ENCODE measurements at places on chromosomes 1 and 21.
A peak's percentile ranks its signal among the peaks of the same experiment; 100 is the strongest.

DNA sequence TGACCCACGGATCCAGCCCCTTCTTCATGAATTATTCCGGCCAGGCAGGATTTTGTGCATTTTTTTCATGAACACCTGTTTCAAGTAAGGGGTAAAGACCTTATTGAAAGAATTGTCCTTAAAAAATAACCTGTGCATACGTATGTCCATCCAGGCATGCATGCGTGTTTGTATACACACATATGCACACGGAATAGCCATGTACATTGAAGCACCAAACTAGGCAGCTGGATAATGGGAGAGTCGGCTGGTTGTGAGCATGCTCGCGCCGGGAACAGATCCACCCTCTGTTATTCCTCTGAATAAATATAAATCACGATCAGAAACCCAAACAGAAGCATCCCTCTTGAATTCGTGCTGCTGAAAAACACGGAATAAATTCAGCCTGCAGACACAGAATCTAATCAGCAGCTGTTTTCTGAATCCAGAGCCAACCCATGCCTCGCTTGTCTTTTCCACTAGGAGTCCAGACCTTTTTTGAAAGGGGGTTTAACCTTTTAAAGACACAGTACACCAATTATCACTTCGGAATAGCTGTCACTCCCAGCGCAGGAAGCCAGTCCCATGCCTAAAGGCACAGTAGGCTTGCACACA is at the start of gene HIVEP3:
TSS of gene HIVEP3 (minus strand) at position 473 of the 594 bp plus-strand sequence.
- no peak for DNase-seq

GRCh38 chr1:97192872-97193572 is 471.4 kb downstream of the PTBP2 start:
- DNase-seq = no peak

GRCh38 chr1:29413661-29414060 is 177.3 kb downstream of the PTPRU start:
- DNase-seq = no peak

DNA sequence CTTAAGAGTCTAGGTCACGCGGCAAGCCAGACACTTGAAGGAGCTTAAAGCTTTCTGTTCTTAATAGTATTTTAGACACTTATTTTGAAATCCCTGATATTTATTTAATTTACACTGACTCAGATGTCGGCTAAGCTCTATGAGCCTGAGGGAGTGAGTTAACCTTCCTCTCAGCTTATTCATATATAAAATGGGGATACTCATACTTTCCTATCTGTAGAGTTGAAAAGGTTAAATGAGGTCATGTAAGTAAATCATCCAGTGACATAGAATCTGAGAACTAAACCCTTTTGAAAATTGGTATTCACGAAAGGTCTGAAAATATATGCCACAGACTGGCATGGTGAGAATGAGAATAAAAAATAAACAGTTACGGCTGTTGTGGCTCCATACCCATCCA is 1.4 kb upstream of the GPR161 start:
- no peak for DNase-seq

- peak; percentile 26 for DNase-seq
These were observed 8.1 kb upstream of the LEFTY1 start for GRCh38 chr1:225896937-225897549.

DNA sequence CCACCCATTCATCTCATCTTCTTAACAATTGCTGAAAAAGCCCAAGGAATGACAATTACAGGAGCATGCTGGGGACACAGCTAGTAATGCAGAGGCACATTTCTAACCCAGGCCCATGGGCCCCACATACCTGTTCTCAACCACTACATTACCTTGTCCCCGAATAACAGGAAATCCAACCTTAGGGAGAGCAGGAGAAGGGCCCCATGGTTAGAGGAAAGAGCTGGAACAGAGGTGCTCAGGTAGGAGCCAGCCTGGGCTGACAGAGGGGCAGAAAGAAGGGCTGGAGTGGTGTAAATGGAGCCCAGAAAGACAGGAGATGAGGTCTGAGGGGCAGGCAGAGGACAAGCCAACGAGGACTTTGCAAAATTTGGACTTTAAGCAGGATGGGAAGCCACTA is 11.4 kb upstream of the S100A8 start:
- DNase-seq = no peak

DNA sequence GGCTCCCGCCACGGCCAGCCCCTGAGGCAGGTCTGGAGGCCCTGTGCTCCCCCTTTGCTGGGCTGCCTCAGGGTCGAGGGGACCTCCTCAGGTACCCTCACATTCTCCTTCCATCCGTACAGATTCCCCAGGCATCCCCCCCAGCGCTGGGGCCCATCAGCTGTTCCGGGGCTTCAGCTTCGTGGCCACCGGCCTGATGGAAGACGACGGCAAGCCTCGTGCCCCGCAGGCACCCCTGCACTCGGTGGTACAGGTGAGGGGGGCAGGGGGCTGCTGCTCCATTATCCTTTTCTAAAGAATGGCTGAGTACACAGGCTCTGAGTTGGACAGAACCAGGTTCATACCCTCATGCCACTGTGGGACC is 29.1 kb downstream of the RPS6KA1 start:
- DNase-seq = no peak

DNA sequence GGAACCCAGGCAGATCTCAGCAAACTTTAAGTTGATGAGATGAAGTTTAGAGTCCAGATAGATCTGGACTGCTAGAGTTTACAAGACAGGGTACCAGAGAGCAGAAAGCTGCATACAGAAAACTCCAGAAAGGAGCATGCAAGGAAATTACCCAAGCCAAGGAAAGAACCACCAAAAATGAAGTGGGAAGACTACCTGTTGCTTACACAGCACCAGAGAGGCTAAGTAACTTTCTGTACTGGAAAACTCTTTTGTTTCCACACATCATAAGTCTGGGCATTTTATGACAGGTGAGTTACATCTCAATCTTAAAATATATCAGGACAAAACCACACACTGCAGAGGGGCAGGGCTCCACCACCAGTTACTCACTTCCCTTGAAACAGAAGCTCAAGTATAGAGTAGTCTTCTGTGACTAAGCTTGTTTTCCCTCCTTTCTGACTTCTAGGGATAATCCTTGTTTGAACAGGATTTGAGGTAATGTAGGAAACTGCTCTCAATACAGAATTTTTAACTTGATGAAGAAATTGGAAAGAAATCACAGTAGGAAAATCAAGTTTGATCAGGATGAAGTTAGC is 17.4 kb upstream of the GJA9 start:
- DNase-seq = no peak

DNA sequence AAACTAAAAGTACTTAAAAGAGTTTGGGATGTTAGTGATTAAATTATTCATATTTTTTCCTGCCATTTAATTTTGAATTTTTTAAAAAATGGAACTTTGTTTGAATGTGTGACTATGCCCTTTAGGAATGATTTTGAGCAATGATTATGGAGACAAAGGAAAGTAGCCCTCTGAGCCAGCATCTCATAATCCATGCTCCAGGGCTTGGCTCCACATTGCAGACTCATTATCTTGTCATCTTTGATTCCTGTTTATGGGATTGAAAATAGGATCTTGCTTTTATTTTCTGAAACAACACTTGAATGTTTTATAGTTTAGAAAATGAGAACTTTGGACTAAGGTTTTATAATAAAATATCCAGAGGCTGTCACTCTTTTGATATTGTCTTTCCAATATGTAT is 14.5 kb downstream of the AXDND1 start:
- no peak for DNase-seq

DNA sequence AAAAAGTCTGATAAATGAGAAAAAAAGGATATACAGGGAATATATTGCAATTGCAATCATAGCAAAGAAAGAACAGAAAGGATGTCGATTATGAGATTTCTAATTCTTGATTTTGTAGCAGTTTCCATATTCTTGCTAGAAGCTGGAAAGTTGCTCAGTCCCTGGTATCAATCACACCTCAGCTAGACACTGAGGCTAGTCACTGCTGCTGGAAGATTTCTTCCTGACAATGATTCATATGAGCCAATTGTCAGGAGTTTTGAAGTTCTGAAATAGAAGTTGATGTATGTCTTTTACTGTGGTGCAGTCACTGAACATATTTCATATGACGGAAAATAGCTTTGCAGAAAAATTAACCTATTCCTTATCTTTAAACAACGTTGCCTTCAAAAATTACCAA is 208.4 kb upstream of the C1orf105 start:
- no peak for DNase-seq

DNA sequence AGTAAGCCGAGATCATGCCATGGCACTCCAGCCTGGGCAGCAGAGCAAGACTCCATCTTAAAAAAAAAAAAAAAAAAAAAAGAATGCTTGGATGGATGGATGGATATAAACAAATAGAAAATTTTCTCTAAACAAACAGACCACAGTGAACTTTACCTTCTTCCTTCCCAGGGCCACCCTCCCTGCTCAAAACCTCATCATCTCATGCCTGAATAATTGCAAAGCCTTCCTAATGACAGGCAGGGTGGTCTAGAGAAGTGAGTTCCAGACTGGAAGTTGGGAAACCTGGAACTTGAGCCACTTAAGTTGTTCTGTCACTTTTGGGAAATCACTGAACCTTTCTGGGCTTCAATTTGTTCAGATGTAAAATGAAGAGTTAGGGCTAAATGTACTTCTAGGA is 17.6 kb downstream of the ATP2B4 start:
- DNase-seq = no peak

- DNase-seq = peak; percentile 90
These were observed 734.2 kb upstream of the ADAMTS5 start for GRCh38 chr21:27700974-27701614.

GRCh38 chr1:11337580-11338073 is 64.6 kb downstream of the UBIAD1 start:
- peak; percentile 39 for DNase-seq

GRCh38 chr1:82423174-82423815 is 622.6 kb downstream of the ADGRL2 start:
- DNase-seq = no peak

DNA sequence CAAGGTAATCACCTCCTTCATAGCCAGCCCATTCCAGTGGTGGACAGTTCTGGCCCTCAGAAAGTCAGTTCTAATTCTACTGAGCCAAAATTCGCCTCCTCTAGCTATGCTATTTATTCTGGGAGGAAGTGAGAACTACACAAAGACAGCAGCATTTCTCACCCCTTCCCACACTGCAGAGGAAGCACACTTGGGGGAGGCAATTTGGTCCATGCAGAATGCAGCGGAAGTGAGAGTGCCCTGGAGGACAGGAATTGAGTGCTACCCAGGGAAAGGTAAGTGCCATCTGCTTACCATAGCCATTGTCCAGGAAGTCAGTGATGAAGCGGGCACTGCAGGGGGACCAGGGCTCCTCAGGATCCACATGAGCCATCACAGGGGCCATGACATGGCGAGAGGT is 3.7 kb downstream of the ADAMTS4 start:
- no peak for DNase-seq

DNA sequence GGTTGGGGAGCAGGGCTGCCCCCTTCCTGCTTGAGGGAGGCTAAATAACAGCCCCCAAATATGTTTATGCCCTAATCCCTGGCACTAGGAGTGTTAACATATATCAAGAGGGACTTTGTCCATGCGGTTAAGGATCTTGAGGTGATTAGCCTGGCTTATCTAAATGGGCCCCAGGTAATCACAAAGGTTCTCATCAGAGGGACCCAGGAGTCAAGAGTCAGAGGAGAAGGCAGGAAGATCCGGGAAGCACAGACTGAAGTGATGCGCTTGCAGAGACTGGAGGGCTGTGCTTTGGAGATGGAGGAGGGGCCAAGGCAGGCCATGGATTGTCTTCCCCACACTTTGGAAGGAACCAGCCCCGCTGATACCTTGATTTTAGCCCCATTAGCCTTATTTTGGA is 86.4 kb downstream of the IER5 start:
- no peak for DNase-seq

DNA sequence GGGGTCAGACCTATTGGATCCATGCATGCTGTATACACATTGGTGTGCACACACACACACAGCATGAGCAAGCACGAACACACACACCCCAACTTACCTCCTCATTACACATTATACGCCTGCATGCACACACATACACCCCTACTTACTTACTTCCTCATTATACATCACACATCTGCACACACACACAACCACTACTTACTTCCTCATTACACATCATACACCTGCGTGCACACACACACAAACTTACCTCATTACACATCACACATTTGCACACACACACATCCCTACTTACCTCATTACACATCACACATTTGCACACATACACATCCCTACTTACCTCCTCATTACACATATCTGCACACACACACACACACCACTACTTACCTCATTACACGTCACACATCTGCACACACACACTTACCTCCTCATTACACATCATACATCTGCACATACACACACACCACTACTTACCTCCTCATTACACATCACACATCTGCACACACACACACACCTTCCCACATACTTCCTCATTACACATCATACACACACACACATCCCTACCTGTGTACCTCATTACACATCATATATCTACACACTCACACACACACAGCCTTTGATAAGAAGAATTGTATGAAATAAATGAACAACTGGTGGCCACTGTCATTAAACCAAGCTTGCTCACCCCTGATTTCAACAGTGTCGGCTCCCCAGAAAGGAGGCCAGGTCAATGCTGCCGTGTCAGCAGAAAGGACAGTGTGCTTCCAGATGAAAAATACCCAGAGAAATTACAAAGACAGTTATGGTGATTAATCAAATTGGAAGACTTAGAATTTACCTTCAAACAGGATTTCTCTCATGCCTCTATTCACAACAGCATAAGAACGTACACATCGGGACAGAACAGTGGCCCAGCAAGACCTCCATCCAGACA is 117.8 kb downstream of the SETD4 start:
- no peak for DNase-seq

GRCh38 chr1:62317021-62317768 is 2.0 kb downstream of the KANK4 start:
- no peak for DNase-seq

DNA sequence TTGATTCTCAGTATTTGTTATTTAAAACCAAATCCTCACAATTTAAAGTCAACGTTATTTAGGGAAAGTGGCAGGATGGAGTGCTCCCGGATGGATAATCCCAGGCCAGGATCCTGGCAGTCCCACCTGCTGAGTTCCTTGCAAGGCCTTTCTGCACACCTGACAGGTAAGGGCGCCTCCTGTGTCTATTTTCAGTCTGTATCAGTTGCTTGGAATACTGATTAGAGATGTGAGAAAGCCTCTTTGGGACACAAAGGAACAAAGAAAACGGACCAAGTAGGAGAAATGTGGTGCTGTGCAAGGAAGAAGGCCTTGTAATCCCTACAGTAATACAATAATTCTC is 12.2 kb downstream of the STYXL2 start:
- no peak for DNase-seq

DNA sequence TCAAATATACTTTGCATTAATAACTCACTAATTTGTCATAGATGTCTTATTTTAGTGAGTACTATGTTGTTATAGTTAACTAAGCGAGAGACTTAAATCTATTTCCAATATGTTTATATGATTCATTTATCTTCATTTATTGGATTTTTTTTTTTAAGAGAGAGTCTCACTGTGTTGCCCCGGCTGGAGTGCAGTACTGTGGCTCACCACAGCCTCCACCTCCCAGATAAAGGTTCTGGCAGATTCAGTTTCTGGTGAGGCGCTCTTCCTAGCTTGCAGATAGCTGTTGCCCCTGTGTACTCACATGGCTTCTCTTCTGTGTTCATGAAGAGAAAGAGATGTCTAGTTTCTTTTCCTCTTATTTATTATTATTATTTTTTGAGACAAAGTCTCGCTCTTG is 43.9 kb downstream of the SNRPE start:
- DNase-seq = no peak

- no peak for DNase-seq
These were observed 12.5 kb upstream of the CHI3L1 start for GRCh38 chr1:203199002-203199401.

- DNase-seq = no peak
These were observed 45.3 kb downstream of the NR5A2 start for GRCh38 chr1:200072636-200073285.
